ENCODE measurements at places on chromosomes 3 and 15. TPM values are rescaled to one million over a fixed set of nuclear protein-coding genes. Genes with fewer than 3 reads are reported as not detected.

ZPLD1 gene
- not detected for total RNA-seq

SNURF gene
- total RNA-seq: 2.0 TPM

CLDN16 gene
- not detected for total RNA-seq

PTX3 gene
- total RNA-seq: 457 TPM

TLR9 gene
- not detected for total RNA-seq

BCHE gene
- 1.9 TPM for total RNA-seq

Measured in cardiac ventricle fibroblast (primary cell).